ENCODE measurements at places on chromosomes 12 and 14.

- peak; percentile 13 for DNase-seq
These were observed 10.9 kb upstream of the IL26 start for GRCh38 chr12:68236421-68237059.

GRCh38 chr12:30457621-30458289, 237.9 kb downstream of the IPO8 start:
- no peak for DNase-seq

- no peak for DNase-seq
These were observed 6.7 kb upstream of the GOLGA3 start for GRCh38 chr12:132835076-132836025.

DNA sequence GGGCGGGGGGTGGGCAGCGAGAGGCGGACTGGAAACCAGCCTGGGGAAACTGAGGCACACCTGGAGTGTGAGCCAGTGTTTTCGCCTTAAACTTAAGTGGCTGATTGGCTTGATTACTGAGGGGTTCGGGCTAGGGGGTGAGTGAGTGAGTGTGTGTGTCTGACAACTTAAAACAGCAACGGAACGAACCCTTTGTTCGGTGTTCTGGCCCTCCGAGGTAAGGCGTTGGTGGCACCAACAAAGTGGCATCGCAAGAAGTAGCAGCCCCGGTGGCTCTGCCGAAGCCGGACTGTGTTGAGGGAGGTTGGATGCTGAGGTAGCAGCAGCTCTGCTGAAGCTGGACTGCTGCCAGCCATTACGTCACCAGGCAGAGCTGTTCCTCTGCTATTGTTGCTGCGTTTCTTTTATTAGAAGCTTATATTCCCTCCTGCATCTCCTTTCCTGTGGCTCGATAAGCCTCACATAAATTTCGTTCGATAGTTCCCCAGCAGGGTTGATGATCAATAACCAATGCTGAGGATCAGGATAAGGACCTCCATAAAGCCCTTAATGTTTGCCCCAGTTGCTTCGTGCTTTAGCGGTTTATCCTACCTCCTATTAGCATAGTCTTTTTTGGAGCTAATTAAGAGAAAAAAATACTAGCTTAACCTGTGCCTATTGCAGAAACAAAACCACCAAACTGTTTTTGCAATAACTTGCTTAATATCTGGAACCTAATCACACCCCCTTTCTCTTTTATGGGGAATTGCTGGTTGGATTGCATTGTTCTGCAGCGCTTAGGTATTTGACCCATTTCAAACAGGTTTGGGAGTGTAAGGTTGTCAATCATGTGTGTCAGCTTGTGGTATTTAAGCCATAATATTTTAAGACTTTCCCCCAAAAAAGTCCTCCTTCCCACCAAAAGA, 1.3 kb downstream of the GPR137C start:
- DNase-seq = peak; percentile 69

DNA sequence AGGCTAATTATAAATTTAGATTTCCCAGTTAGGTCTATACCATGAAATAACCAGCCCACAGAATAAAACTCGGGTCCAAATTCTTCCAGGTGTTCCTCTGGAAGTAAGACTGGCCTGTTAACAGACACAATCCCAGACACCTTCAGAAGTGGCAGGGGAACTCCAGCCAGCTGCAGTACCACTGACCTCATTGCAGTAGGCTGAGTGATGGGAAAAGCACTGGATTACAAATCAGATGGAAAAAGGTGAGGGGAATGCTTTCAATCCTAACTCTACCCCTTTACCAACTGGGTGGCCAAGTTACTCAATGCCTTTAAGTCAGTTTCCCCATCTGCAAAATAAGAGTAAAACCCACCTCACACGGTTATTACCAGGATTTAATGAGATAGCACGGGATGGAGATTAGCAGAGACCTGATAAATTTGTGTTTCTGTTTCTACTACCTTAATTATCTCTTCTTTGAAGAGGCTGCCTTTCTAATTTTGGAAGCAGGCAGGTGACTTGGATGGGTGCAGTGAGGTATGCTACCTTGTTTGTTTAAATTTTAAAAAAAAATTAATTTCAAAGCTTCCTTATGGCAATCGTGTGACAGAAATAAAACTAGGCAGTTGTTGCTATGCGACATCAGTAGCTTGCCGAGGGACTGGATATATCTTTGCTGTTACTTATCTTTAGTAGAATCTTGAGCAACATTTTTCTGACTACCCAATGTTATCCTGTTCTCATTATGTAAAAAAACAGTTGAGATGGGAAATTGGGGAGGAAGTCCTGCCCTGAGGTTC, 167.3 kb upstream of the GRIN2B start:
- DNase-seq = no peak

DNA sequence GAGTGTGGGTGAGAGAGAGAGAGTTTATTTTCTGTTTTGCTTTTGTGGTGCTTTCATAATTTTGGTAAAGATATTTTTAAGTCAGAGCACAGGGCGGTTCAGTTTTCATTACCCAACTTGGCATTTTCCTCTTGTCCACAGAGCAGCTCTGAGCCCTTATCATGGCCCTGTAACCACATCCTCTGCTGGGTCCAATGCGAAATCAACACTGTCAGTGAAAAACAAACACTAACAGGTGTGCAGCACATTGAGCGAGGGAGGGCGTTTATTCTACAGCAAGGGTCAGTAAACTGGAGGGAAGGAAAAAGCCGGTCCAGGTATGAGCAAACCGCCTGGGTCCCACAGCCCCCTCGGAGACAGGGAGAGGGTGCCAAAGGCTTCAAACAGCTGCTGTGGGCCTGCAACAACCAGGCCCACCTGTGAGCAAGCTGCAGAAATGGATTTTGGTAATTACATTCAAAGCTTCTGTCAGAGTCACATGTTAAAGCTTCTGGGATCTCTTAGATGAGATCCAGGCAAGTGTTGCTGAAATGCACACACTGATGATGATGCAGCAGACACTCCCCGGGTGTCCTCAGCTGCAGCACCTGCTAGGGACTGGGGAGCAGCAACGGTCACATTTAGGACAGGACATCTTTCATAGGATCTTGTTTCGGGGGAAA, 132.7 kb upstream of the DYRK2 start:
- DNase-seq = no peak

DNA sequence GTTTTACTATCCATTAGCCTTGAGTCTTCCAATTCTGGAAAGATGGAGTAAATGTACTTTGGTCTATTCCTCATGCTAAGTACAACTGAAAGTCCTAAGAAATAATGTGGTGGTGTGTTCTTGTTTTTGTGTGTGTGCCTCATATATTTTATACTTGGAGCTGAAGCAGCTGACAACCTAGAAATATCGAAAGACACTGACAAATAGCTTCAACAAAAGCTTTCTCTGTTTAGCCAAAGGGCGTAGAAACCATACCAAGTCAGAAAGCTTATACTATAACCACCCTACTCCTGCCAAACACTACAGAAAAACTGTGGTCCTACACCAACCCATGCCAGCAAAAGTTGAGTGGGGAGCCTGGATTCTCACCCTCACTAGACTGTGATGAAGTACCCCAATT, 188.4 kb downstream of the GPHN start:
- no peak for DNase-seq

DNA sequence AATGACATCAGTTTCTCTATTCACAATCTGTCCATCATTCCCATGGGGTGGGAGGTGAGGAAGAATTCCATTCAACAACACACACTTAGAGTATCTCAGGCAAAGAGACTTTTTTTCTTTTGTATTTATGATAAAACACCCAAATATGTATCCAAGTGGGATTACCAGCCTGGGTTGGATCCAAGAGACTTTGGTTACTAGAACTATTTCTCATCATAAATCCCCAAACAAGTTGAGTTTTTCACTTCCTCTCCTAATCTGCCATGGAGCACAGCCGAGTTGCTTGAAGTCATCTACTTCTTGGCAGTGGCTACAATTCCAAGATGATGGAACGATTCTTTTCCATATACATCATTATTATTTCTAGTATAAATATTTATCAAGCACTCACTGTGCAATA, 209.2 kb upstream of the HMGA2 start:
- DNase-seq = no peak

DNA sequence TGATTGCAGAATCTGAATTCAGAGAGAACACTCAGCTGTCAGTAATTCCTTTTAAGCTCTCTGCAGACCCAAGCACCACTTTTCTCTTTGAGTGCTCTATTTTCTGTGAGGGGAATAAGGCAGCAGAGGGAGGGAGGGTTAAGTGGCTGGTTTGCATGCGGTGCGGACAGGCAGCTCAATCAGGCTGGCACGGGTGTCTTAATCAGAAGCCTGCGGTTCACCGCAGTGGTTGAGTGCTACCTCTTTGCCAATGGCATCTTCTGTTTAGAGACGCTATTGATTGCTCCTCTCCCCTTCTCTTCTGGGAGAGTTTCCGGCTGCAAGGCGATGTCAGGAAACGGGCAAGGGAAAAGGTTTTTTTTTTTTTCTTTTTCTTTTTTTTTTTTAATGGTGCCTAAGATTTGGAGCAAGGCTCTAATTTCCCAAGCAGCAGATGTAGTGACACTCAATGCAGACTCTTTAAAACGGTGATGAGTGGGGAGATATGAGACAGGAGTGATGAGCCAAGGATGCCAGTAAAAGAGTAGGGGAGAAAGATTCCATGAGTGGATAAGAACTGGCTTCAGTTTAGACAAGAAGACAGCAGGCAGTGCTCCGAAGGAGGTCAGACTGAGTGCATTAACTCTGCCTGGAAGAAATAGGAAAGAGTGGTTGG, 533.7 kb upstream of the SEL1L start:
- no peak for DNase-seq

GRCh38 chr14:50399251-50400032, 2.8 kb upstream of the CDKL1 start:
- no peak for DNase-seq

- no peak for DNase-seq
These were observed 30.1 kb downstream of the LRFN5 start for GRCh38 chr14:41636492-41637392.

DNA sequence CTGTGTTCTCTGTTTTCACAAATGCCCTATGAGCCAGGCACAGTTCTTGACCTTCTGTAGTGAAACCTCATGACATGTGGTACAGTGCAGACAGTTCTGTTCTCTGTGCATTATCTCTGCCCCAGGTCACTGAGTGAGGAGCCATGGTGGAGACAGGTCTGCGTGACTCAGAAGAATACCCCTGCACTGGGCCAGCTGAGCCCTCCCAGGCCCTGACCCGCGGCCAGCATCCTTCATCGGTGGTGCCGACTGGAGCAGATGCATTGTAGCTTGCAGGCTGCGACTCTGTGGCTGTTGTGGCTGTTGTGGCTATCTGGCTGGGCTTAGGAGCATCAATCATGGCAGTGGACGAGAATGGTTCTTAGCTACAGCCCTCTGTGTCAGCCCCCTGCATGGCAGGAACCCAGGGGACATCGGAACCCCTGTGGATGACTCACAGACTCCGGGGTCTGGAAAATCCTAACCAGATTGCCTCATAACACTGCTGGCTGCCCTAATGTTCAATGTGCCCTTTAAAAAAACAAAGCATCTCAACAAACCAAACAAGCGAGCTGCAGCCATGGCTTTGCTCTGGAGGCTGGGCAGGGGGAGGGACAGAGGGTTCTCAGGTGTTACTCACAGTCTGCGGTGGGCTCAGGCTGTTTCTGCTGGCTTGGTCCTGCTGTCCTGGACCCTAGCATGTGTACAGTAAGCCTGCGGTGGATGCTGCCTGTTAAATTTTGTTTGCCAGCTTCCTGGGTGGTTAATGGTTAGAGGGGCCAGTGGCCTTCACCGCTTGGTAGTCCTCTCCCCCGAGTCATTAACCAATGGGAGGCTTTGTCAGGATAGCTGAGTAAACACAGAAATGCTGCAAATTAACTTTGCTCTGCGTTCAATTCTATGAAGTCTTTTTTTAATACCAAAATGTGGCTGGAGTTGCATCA, at the start of gene SERPINA6:
Gene SERPINA6, minus strand, starts transcription at position 689 of the 923 bp plus-strand sequence. CDS start 8,688 bp downstream, outside the sequence.
- DNase-seq = no peak

DNA sequence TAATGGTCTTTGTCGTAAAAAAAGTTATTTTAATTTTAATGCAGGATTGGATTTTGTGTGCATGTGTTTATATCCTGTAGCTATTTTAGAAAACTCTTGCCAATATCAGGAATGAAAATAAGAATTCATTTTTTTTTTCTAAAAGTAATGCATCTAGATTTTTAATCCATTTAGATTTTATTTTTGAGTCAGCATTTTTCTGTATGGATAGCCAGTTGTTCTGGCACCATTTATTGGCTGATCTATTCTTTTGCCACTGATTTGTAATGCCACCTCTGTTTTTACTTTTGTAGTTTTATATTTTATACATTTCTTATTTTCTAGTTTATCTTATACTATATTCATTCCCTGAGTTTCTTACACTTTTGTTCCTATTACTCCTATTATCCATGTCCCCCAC, 343.0 kb downstream of the FOXG1 start:
- no peak for DNase-seq

DNA sequence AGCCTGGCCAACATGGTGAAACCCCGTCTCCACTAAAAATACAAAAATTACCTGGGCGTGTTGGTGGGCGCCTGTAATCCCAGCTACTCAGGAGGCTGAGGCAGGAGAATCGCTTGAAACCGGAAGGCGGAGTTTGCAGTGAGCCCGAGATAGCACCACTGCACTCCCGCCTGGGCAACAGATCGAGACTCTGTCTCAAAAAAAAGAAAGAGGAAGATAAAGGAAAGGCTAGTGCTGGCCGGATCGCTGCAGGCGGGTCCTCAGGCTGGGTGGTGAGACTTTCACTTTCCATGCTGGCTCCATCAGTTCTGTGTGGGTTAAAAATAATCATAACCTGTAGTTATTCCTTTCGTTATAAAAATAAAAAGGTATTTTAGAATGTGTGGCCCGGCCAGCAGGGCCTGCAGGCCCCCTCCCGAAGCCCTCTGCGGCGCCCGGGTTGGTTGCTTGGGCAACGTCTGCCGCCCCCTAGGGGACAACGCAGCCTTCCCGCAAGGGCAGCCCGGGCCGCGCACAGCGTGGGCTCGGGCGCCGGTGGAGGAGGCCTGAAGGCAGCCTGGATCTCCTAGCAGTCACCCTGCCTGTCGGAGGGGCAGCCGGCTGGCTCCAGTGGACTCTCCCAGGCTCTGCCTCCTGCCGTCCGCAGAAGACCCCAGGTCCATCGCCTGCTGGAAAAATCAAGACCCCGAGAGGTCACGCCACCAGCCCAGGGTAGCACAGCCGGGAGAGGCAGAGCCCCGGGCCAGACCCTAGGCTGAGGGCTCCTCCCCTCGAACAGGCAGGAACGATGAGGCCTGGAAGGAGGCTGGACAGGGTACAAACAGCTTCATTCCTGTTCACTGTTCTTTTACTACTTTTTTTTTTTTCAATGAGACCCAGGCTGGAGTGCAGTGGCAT, 5.0 kb upstream of the SLC25A47 start:
- DNase-seq = peak; percentile 52

- no peak for DNase-seq
These were observed 19.1 kb upstream of the BTG1 start for GRCh38 chr12:92164712-92165111.

- no peak for DNase-seq
These were observed 25.9 kb upstream of the MAPKAPK5 start for GRCh38 chr12:111816065-111816615.

DNA sequence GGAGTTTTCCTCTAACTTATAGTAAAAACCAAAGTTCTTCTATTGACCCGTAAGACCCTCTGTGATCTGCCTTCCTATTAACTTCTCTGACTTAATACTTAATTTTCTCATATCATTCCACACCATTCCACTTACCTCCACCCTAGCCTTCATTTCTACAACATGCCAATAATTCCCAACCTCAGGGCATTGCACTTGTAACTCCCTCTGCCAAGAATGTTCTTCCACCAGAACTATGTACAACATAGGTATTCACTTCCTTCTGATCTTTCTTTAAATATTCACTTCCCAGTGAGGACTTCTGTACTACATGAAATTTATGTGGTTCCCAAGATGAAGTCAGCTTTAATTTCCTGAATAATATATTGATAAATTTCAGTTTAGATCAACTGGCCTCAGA, 531.7 kb downstream of the LRFN5 start:
- no peak for DNase-seq

Measured in activated T-helper 9 cell treated with anti-CD3 and anti-CD28 coated beads, Interleukin-2, amount 50 U/mL, for 16 hours (primary cell).